ENCODE measurements at places on chromosomes 11 and 22.

DNA sequence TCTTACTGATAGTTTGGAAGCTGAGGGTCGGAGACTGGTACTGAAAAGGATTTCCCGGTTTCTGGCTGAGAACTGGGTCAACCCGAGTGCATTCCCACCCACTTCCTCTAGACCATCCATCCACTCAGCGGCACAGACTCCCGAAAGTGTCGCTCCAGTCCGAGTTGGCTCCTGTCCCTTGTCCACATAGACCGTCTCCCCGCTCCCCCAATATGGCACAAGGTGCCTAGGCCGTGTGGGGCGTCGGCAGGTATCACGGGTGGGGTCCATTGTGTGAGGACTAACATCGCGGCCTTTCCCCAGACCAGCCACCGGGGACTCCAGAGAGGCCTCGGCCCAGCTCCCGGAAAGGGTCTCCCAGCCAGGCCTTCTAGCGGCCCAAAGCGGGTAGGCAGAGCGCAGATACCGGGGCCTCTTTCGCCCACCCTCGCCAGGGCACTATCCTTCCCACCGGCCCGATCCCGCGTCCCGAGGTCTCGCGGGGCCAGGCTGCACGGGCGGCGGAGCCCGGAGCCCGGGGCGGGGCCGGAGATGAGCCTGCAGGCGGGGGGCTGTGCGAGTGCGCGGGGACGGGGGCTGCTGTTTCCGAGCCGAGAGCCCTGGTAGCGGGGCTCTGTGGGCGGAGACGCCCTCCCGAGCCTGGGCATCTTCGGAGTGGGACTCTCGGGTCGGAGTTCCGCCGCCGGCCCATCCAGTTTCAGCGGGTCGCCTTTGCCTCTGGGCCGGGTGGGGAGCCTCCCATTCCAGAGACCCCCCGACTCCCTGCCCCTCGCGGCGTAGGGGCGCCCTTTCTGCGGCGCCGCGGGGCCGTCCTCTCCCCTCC lies 21.1 kb downstream of the SERPINH1 start:
- no peak for DNase-seq

DNA sequence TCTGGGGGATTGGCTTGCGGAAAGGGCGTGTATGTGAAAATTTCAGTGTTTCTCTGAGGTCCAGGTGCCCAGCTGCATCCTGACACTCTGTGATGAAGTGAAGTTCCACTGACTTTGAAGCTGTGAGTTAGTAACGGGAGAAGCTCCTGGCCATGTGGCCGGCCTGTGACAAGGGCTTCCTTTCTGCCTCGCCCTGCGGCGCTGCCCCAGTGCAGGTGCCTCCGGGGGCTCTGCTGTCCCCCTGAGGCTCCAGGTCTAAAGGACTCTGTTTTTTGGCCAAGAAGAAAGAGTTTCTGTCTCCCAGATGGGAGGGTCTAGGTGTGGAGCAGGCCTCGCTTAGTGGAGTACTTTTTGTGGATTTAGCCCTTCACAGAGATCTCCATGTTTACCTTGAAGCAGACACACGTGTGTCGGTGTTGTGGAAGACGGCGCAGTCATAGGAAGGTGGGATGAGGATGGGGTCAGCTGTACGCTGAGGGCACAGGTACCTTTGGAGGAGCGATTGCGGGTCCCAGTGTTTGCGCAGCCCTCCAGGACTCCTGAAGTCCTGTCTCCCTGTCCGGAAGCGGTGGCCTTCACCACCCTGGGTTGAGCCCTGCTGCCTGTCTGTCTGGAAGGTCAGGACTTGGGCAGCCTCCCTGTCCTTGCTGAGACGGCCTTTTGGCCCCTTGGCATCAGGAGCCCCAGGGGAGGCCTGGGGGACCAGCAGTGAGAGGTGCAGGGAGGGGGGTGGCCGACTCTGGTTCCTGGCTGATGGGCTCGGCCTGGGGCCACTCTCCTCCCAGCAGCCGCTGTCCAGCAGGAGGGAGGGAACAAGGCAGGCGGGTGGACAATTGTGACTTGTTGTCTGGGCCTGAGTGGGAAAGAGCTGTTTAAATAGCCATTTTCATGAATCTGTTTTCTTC lies 1249.3 kb downstream of the BRD1 start:
- DNase-seq = no peak

DNA sequence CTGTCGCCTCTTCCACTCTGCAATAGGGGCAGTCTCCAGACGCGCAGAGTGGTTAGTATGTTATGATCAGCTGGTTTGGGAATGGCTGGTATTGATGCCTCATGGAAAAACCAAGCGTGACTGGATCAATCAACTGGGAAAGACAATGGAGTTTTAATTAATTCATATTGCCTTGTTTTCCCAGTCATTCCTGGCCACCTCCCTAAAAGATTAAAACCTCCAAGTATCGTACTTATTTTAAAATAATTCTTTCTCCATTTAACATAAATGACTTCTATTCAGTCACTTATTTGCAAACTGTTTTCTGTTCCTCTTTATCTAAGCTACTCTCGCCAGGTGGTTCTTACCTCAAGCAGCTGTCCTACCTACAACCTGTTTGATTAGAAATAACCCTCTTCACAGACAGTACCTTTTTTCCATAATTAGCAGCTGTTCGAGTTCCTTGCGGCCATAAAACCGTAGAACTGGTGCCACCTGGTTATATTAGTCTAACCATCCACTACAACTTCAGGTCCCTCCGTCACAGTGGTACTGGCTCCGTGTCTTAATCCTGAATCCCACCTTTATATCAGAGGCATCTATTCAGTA lies 898 bp downstream of the ZNF215 start:
- no peak for DNase-seq

GRCh38 chr11:35115688-35116030 lies 23.3 kb upstream of the CD44 start:
- no peak for DNase-seq

GRCh38 chr11:118621784-118622375 lies 14.5 kb downstream of the PHLDB1 start:
- DNase-seq = no peak

DNA sequence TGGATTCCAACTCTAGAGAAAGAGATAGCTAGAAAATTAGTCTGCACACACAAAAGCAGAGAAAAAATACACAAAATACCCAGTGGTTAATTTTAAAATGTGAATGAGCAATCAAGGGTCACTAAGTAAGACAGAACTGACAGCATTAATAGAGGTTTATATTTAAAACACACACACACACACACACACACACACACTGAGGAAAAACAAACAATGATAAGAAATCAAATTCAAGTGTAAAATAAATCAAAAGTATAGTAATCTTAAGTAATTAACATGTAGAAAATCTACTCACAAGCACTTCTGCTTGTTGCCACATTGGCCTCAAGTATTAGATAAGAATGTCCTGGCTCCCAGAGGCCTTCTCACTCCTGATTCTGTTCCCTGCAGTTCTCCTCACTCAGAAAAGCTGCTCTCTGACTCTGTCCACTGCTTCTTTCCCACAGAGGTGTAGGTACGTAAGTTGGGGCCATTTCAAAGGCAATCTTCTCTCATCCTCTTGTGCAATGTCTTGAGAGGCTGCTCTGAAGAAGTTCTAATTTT lies 33.3 kb upstream of the OLFML1 start:
- no peak for DNase-seq

DNA sequence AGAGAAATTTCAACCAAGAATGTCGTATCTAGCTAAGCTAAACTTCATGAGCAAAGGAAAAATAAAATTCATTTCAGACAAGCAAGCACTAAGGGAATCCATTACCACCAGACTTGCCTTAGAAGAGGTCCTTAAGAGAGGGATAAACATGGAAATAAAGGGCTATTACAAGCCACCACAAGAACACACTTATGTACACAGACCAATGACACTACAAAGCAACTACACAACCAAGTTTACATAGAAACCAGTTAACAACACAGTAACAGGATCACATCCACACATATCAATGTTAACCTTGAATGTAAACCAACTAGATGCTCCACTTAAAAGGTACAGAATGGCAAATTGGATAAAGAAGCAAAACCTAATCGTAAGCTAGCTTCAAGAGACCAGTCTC lies 38.0 kb downstream of the TMEM123 start:
- DNase-seq = no peak

DNA sequence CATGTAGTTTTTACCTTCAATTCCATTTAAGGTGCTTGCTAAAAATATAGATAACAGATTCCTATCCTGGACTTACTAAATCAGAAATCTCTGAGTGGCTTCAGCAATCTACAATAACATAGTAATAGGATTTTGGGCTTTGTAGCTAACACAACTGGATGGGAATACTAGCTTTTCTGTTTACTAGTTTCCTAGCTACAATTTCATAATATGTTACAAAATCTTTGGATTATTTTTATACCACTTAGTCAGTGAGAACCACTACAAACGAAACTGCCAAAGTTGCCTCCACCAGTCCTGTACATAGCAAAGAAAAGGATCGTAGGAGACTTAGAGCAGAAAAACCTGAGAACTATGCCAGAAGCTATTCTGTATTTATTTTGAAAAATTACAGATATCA lies 87.7 kb upstream of the ANO3 start:
- no peak for DNase-seq

DNA sequence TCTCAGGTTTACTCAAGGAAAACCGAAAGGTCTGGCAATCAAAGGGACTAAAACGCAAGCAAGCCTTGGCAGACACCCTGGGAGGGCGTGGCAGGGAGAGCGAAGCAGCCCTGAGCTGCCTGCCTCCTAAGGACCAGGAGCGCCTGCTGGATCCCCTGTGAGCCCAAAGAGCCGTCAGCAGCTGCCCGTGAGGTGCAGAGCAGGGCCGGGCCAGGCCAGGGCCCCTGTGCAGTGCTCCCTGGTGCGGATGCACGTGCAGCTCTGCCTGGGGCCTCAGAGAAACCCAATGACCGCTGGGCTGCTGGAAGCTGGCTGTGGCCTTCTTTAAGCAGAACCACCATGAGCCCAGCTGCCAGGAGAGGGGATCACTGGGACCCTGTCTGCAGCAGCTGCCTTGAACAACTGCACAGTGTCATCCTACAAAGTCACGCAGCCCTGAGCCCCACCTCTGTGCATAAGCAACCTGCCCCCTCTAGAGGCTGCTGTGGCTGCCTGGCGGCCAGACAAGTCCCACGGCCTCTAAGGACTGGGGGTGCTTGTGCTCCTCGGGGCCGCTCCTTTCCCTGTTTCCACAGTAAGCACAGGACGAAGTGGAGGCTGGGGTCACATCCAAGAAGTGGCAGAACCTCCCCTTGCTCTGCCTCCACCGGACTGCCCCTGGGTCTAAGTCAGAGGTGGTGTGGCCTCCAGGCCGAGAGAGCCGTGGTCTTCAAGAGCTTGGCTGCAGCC lies 29.1 kb upstream of the COMT start:
- DNase-seq = no peak

GRCh38 chr11:12077535-12078280 lies 32.7 kb upstream of the MICAL2 start:
- DNase-seq = no peak

DNA sequence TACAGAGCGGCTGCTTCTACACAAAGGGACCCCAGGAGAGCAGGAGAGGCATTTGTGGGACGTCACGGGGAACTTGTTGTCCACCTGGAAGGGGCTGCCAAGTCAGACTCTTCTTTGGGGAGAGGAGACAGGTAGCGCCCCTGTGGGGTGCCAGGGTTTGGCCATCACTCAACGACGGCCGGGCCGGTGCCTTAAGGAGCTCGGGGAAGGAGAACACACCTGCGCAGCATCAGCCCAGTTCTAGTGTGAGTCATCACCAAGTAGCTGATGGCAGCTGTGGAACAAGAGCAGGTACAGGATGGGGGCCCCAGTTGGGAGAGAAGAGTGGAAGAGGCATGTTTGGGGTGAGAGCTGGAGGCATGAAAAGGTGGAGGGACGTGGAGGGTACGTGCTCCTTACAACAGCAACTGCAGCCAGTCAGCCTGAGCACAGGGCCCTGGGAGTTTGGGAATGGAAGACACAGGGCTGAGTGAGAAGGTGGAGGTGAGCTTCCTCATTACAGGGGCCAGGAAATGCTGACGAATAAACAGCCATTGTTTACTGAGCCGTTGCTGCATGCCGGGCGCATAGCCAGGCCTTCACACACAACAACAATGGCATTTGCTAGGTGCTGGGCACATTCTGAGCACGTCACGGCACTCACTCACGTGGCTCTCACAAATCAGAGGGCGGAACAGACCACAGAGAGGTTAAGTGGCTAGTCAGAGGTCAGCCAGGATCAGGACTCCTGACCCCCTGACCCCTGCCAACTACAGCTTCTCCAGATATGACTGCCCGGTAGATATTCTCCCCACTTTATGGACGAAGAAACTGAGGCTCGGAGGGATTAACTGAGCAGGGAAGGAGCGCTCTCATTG lies 29.1 kb upstream of the TP53I11 start:
- DNase-seq = no peak

GRCh38 chr22:40285513-40285912 lies 60.8 kb upstream of the ADSL start:
- DNase-seq = no peak

- DNase-seq = no peak
These were observed 54.1 kb downstream of the MYH9 start for GRCh38 chr22:36333644-36334043.

DNA sequence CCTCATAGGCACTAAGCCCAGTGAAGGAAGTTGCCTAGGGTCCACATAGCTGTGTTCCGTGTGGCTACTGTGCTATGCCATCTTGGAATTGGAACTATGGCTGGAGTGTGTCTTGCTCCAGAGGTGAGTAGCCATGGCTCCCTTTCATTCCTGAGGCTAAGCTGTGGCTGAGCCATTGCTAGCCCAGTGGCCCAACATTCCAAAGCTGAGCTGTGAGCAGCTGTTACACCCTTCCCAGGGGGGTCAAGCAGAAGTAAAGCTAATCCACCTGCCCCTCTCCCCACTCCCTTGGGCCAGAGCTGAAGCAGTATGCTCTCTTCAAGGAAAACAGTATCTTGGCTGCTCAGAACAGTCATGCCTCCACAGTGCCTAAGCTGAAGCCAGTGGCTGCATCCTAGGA lies 51.1 kb downstream of the USP35 start:
- no peak for DNase-seq

GRCh38 chr11:36278531-36279282 lies 10.5 kb downstream of the COMMD9 start:
- DNase-seq = no peak

DNA sequence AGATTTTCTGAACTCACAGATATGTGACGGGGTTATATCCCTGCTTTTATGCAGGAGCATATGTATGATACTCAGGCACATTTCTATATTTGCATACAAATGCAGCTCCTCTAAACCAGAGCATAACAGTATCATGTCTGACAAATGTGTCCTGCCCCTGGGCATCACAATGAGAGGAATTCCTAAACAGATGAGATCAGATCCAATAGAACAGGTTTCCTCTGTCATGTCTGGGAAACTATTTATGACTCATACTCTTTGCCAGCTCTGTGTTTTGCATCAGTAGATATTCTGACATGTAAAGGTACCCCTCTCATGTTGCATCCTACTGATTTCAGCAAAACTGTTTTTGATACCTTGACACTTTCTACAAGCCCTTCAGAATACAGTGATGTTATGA lies 29.4 kb downstream of the SYT9 start:
- no peak for DNase-seq

DNA sequence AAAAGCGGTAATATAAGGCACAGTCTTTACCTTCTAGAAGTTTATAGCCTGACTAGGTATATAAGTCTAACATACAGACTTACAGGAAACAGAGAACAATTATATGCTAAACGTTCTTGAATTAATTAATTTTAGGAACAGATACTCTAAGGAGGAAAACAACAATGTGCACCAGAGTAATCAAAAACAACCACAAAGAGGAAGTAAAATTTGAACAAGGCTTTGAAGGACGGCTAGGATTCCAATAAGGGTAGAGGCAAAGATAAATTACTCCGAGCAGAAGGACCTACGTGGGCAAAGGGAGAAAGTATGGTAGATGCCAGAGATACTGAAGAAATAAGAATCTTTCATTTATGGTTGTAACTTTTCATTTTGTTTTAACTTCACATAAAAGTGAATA lies 54.4 kb downstream of the ENTHD1 start:
- no peak for DNase-seq

Data from cortex of kidney (tissue), 1 donor.